H4 (cell line): ENCODE measurements at places on chromosomes 5 and 9. TPM values are rescaled to one million over a fixed set of nuclear protein-coding genes. Genes with fewer than 3 reads are reported as not detected.
A peak's percentile ranks its signal among the peaks of the same experiment; 100 is the strongest.

CEP72 gene
- 4.8 TPM in 2 replicates for total RNA-seq

SV2C gene
- 0.04 TPM in 1 of 2 replicates, not detected in the other for total RNA-seq

SHOC1 gene
- 0.94 and 1.5 TPM in 2 replicates for total RNA-seq

SEMA5A gene
- 13.7 and 20.4 TPM in 2 replicates for total RNA-seq

GRCh38 chr5:171149772-171150171 is 159.3 kb upstream of the TLX3 start:
- DNase-seq = no peak

- DNase-seq = peak; percentile 45
Observed at GRCh38 chr9:83430681-83431080, 107.5 kb downstream of the FRMD3 start.

- no peak for DNase-seq
Observed at GRCh38 chr9:30310711-30311110, 2073.7 kb upstream of the ACO1 start.

- no peak for DNase-seq
Observed at GRCh38 chr5:57795203-57795602, 312.6 kb upstream of the ACTBL2 start.

DNA sequence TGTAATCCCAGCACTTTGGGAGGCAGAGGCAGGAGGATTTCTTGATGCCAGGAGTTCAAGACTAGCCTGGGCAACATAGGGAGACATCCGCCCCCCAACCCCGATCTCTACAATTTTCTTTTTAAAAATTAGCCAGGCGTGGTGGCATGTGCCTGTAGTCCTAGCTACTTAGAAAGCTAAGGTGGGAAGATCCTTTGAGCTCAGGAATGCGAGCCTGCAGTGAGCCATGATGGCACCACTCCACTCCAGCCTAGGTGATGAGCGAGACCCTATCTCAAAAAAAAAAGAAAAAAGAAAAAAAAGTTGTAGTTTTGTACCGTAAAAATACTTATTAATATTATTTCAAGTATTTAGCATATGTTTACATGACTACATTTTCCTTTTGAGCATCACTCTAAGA is 29.3 kb downstream of the TSSK1B start:
- DNase-seq = no peak

DNA sequence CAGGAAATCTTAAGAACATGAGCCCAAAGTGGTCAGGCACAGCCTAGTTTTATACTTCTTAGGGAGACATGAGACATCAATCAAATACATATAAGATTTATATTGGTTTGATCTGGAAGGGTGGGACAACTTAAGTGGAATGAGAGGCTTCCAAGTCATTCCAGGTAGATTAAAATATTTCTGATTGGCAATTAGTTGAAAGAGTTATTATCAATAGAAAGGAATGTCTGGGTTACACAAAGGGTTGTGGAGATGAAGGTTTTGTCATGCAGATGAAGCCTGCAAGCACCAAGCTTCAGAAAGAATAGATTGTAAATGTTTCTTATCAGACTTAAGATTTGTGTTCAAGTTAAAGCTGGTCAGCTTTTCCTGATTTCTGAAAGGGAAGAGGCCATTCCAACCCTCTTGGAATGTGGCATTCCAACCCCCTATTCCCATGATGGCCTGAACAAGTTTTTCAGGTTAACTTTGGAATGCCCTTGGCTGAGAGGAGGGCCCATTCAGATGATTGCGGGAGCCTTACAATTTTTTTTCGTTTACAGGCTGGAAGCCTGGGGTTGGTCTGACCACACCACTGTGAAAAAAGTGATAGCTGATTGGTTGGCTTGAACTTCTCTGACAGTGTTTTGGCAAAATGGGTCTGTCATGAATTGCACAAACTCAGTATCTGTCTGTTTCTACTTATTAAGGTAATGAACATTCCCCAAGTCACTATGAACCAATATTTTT is 245.6 kb upstream of the RAI14 start:
- DNase-seq = no peak

DNA sequence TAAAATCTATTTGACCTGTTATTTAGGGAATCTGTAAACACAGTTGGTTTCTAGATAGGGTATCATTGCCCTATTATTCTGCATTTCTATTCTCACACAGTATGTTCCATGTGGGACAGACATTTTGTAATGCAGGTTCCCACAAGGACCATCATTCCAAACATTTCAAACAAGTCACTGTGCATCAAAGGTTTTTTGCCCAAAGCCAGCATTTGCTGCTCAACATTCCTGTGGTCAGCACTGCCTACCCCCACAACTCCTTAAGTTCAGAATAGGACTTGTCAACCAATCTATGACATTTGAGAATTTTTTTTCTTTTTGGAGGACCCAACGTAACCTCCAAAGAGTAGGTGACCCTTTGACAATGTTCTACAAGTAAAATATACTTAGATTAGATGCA is 95.7 kb downstream of the LPAR1 start:
- DNase-seq = no peak

DNA sequence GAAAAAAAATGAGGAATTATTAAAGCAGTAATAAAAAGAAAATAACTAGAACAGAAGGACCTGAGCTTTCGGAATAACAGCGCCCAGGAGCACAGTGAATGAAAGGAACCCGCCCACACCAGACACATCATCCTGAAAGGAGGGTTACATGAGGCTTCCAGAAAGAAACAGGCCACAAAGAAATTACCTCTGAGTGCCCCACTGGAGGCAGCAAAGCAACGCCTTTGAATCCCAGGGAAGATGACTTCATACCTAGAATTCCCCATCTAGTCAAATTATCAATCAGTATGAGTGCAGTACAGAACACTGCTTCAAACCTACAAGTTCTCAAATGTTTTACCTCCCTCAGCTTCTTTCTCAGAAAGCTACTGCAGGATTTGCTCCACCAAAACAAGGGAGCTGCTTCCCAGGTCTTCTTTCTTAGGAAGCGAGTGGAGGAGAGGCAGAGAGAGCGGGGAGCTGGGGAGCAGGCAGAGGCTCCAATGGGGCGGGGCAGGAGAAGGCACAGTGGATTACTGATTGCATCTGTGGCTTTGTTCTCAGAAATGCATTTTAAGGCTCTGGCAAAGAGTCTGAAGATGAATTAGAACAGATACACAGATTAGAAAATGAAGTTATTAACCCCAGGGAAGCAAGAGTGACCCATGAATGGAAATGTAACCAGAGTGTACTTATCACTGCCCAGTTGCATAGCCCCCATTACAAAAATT is 87.1 kb downstream of the SEMA4D start:
- no peak for DNase-seq

DNA sequence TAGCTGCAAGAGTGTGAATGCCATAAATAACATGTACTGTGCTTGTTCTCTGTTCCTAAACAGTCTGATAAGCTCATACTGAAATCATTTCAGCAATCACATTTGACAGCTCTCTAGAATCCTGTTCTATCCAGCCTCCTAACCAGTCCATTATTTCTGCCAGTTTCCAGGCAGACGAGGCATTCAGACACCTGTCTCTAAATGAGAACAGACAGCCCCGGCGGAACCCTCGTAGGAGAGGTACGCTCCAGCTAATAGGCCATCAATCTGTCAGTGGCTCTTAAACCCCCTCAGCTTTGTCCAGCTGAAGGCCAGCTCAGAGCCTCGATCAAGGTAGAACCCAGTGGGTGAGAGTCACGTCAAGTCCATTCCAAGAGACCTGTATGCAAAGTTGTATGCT is 272.3 kb downstream of the GLIS3 start:
- DNase-seq = no peak

GRCh38 chr5:78887384-78888118 is 97.6 kb downstream of the ARSB start:
- no peak for DNase-seq

DNA sequence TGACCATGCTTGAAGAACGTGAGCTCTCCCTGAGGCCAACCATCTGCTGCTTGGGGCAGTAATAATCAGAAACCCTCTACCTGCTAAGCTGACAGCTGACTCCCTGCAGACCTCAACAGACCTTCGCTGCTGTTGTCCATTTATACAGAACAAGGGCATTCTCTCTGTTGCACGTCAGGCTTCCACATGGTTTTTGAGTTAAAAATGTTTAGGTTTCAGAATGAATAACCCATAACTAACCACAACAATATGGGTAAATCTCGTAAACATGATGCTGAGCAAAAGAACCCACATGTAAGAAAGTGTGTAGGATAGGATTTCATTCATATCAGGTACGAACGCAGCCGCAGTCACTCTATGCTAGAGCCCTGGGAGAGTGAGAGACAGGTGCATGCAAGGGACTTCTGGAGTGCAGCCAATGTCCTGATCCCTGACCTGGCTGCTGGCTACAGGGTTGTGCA is 348.5 kb downstream of the MED10 start:
- DNase-seq = no peak

GRCh38 chr5:52842111-52842510 is 54.4 kb downstream of the ITGA1 start:
- DNase-seq = no peak

DNA sequence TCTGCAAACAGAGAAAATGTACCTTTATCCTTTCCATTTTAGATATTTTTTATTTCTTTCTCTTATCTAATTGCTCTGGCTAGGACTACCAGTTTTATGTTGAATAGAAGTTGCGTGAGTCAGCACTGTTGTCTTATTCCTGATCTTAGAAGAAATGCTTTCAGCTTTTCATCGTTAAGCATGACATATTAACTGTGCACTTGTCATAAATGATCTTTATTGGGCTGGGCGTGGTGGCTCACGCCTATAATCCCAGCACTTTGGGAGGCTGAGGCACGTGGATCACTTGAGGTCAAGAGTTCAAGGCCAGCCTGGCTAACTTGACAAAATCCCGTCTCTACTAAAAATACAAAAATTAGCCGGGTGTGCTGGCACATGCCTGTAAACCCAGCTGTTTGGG is 8.2 kb upstream of the ECM2 start:
- DNase-seq = no peak
